ENCODE measurements at places on chromosomes 11 and 22.

DNA sequence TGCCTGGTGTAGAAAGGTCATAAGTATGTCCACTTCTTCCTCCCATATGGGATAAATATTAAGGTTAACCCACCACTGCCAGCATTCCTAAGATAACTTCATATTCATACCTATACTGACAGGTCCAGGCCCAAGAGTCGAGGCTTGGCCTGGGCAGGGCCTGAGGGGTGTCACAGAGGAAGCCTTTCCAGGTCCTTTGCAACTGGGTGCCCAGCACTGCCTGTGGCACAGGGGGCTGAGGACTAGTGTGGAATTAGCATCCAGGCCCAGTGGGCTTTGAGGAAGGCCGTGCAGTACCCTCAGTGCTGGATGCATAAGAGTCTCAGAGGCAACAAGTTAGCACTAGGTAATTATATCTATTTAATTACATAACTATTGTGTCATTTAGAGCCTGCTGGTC lies 65.4 kb downstream of the PKNOX2 start:
- no peak for DNase-seq

DNA sequence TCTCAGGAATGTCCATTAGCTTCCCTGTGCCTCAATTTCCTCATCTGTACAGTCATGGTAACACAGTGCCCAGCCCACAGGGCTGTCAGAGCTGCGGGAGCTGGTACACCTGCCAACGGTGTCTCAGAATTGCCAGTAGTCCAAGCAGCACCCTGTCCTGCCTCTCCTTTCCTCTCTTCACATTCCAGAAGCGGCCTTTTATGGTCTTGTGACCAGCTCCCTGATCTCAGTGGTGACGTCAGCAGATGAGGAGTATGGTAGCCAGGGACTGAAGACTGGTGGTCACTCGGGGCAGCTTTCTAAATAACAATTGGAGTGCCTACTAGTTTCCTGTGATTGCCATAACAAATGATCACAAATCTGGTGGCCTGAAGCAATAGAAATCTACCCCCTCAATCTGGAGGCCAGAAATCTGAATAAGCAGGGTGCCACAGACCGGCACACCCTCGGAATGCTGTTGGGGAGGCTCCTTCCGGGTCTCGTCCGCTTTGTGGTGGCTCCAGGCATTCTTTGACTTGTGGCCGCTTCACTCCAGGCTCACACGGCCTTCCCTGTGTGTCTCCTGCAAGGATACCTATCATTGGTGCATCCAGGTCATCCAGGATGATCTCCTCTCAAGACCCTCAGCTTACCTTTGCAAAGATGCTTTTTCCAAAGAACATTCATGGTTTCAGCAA lies 2.1 kb downstream of the FADD start:
- DNase-seq = no peak

- no peak for DNase-seq
These were observed 994 bp downstream of the TAGLN start for GRCh38 chr11:117199916-117200812.

DNA sequence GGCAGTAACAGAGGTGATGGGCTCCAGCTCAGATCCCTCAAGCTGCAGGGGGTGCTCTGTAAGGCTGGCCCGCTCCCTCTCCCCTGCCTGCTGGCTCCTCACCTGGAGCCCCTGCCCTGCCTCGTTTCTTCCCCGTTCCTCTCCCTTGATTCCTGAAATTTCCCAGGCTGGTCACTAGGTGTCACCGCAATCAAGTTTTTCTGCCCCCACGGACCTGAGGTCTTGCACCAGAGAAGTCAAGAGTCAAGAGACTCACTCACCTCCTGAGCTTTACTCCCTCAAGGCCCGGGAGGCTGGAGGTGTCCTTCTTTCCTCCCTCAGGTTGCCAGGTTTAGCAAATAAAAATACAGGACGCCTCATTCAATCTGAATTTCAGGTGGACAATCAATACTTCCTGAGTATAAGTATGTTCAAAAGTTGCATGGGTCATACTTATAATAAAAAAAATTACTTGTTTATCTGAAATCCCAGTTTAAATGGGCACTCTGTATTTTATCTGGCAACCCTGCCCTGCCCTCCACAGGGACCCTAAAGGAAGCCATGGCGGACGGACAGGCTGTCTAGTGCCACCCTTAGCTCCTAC lies 69.2 kb downstream of the SCUBE1 start:
- no peak for DNase-seq

- DNase-seq = no peak
These were observed 2.6 kb upstream of the FTH1 start for GRCh38 chr11:61969838-61970662.

GRCh38 chr11:47125083-47125482 lies 51.6 kb downstream of the ARFGAP2 start:
- no peak for DNase-seq

DNA sequence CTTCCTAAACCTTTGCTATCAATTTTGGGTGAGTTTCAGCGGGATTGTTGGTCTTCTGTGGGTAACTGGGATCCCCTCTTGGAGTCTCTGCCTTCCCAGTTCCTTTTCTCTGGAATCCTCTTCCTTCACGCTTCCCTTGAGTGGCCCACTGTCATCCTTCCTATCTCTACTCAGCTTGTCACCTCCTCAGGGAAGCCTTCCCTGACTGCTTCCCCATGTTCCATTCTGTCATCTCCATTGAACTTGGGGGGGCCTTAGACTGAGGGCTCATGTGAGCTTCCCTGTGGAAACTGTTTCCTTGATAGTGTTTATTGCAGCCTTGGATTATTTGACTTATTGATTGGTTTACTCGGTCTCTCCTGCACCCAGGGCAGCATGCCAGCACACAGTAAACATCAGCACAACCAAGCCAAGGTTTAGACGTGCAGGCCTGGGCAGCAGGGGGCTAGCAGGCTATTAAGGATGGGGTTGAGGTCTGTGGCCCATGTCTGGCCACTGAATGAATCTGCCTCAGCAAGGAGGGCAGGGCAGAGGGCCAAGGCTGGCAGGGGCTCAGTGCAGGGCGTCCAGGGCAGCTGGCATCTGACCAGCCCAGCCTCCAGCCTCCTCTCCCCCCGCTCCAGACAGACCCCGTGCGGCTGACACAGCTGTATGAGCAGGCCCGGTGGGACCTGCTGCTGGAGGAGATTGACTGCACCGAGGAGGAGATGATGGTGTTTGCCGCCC lies 7.2 kb downstream of the TRPT1 start:
- DNase-seq = no peak

- DNase-seq = no peak
These were observed 37.2 kb upstream of the TH start for GRCh38 chr11:2208691-2209369.

DNA sequence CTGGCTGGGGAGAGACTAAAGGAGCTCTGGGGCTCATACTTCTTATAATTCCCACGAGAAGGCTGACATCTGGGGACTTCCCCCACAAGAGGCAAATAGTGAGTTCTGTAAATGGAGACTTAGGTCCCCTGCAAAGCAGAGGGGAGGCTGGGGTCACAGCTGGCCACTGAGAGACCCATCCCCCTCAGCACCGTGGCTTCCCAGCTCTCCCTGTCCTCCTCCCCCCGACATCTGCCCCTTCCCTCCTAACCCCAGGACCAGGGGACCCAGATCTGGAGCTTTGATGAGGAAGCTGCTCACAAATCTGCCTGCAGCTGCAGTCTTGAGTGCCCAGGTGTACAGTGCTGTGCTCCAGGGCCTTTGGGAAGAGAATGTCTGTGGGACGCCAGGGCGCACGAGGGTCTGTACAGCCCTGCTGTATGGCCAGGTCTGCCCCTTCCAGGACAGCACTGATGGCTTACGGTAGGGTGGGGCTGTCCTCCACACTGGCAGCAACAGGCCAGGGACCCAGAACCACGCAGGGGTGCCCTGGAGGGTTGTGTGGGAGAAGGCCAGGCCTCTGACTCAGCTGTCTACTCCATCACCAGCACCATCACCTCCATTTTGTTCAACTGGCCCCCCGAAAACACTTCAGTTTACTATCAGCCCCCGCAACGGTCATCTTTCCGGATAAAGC lies 1.1 kb downstream of the RGL4 start:
- DNase-seq = no peak

DNA sequence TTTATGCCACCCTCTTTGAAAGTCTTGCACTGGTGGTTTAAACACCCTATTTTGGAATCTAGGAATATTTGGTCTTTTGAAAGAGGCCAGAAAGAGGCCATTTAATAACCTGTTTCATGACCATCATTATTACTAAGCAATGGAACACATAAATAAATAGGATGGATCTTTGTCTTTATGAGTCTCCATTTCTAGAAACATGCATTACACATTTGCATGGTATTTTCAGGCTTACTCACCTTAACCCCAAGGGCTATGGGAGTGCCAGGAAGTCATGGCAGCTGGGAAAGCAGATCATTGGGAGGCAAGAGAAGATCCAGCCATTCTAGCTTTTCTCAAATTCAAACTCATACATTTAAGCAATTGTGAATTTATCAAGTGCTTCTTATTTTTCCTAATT lies 185.8 kb upstream of the POU2AF2 start:
- DNase-seq = no peak

DNA sequence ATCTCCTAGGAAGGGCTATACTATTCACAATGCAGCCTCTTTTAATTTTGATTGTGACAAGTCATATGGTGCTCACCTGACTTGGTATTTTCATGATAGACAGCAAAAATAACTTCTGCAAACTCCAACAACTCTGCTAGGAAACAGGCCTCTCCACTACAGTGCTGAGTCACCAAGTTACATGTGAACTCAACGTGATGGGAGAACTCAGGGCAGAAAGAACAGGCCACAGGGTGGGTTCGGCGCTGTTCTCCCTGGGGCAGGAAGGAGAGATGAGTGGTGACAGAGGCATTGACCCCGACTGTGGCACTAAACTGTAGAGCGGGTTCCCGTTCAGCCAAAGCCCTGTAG lies 76.6 kb upstream of the UCP3 start:
- no peak for DNase-seq

DNA sequence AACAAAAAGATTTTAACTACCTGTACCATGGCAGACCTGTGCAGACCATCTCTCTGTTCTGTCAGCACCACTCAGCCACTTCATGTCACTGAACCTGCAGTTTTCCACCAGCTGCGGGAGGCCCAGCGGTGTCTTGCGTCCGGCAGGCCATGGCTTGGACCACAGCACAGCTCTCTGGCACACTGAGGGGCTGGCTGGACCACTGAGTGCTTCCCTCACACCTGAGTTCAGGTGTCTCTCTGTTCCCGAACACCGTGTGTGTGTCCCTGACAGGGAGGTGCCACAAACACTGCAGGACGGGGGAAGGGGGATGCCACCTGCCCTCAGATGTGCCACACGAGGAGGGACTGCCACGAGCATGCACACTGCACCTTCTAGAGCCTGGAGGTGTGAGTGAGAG lies 17.7 kb downstream of the MOV10L1 start:
- no peak for DNase-seq

DNA sequence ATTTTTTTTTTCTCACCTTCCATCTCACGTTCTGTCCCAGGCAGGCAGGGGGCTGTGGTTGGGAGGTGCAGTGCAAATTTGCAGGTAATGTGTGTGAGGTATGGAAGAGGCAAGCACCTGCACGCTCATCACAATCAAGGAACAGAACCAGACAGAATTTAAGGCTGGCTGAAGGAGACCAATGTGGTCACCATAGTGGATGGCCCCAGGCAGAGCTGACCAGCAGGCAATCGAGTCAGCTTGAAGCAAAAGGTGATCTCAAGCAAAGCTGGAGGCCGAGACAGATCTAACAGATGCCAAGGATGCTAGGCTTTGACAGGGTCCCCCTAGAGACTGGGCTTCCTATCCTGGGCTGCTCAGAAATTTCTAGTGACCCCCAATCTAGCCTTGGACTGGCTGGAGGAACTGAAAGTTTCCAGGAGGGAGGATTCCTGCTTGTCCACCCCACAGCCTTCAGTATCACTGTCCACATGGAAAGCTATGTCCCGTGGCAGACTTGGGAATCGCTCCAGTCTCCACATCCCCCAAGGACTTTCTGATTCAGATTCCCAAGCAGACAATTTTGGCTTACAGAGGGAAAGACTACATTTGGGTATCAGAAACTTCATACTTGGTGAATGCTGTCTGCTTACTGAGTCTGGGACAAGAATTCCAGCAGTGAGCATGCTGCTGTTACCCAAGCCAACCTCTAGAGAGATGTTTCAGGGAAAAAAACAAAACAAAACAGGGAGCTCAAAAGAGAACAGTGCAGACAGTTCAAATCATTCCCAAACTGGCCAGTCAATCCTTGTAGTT lies 9.0 kb upstream of the MICAL3 start:
- no peak for DNase-seq

DNA sequence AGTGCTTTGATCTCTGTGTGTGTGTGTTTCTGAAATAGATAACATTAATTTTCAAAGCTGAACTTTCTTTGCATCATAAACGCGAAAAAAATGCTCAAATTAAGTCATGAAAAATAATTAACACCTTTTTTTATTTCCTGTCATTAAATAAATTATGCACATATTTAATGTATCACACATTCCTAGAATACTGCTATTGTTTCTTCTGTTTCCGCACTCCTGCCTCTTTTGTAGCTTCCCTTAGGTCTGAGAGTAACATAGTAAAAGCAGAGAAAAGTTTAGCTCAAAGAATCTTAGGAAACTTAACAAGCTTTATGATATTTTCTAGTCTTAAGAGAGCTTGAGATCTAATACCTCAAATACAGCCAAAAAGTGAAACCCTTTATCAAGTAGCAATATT lies 504.2 kb downstream of the JRKL start:
- DNase-seq = no peak

DNA sequence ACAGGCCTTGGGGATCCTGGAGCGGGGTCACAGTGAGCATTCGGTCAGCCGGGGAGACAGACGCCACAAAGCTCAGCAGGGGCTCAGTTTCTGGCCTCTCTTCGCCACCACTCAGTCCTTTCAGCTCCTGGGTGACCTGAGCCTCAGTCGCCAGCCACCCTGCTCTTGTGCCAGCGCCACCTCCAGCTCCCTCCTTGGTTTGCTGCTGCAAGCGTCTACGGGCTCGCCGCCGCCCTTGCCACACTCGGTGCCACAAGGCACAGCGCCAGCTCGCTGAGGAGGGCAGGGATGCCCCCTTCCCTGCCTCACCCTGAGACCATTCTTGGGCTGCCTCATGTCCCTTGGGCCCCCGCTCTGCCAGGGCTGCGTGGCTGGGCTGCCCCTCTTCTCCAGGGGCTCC lies 1.5 kb upstream of the EEF1G start:
- DNase-seq = no peak

Data from stimulated activated CD8-positive, alpha-beta memory T cell treated with anti-CD3 and anti-CD28 coated beads, Interleukin-4, amount 100 ng/mL, for 1 hour (primary cell).